H1 (cell line): ENCODE measurements at places on chromosomes 11 and 22.

- DNase-seq, result no peak
Measured at GRCh38 chr11:44950625-44951476, at the start of gene TP53I11. Gene TP53I11 (minus strand): TSS chr11:44950883. CDS start chr11:44938335, 12,548 bp downstream.

GRCh38 chr11:18368221-18368620 lies 26.1 kb upstream of the LDHA start:
- DNase-seq, result no peak

GRCh38 chr11:44277196-44278090 lies 32.5 kb downstream of the ALX4 start:
- no peak for DNase-seq

GRCh38 chr22:41479671-41480396 lies 10.9 kb downstream of the ACO2 start:
- DNase-seq, result peak; percentile 21

- DNase-seq, result peak; percentile 7
Measured at GRCh38 chr22:49212466-49212865, 615.2 kb downstream of the BRD1 start.

DNA sequence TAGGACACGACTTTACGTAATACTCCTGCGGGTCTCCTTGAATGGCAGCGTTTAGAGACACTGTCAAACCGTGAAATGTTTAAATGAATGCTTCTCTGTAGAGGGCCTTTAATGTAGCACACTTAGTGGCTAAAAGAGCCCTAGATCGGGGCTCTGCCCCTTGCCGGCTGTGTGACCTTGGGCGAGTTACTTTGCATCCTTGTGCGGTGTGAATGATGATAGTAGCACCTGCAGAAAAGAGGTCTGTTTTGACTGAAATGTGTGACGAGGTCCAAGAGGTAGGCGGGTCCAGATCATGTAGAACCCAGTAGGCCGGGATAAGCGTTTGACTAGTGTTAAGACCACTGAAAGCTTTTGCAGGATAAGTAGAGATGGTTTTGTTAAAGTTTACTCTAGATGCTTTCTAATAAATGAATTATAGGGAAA lies 866 bp downstream of the MED17 start:
- DNase-seq, result no peak

- peak; percentile 33 for DNase-seq
Measured at GRCh38 chr11:61922539-61922938, 5.2 kb upstream of the RAB3IL1 start.

- DNase-seq, result peak; percentile 88
Measured at GRCh38 chr11:134592391-134592990, 180.4 kb upstream of the B3GAT1 start.

DNA sequence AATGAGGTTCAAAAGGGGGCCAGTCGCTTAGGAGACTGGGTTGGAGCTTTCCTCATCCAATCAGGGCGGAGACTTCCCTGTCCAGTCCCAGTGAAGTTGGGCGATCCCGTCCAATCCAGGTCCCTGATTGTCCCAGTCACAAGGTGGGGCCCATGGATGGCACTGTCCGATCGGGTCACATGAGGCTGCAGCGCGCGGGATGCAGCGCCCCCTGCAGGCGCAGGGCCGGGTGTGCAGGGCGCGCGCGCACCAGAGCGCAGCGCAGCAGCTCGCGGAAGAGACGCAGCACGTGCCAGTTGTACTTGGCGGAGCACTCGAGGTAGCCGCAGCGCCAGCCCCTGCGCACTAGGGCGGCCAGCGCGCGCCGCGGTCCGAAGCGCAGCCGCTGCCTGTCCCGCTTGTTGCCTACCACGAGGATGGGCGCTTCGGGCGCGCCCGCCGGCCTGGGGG lies 2.3 kb downstream of the RASL10A start:
- DNase-seq, result peak; percentile 81

GRCh38 chr11:33434294-33434693 lies 177.1 kb downstream of the HIPK3 start:
- DNase-seq, result no peak

DNA sequence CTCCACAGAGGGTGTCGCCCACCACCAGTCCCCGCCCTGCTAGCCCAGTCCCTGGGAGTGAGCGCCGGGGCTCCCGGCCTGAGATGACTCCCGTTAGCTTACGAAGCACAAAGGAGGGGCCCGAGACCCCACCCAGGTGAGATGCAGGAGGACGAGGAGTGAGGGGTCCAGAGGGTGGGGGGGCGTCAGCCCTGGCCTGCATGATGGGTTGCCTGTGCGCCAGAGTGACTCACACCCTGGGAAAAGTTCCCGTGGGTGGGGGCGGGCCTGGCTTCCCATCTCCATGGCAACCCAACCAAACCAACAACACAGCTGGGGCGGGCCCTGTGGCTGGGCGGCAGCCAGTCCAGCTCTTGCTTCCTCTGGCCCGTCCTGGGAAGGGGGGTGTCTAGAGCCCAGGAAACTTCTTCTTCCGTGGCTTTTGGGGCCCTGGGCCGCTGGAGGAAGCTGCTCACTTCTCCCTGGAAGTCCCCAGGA lies 4.5 kb downstream of the GAS2L1 start:
- DNase-seq, result peak; percentile 82

DNA sequence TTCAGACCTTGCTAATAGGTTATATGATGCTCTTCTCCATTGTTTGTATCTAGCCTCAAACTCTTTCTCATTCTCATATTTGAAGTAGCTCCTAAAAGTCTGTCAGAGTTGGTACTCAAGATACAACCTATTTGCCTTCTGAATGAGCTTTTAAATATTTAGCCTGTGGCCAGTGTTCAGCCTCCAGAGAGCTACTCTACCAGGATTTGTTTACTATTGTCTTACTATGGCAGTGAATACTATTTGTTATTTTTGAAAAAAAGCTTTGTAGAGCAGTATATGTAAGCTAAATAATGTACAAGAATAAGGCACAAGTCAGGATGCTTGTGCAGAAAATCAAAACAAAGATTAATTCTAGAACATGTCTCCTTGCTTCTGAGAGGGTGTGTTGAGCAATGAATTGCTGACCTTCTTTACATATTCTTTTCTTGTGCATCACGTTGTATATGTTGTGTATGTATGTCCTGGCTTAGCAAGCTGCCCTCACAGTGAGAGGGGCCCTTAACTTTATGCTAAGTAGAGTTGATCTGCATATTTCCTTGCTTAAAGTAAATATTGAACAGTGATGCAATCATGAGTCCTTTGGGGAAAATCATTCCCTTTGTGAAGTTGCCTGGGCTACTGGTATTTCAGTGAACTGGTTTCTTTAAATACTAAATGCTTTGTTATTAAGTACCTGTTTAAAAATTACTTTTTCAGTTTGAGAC lies 438.0 kb downstream of the LUZP2 start:
- DNase-seq, result no peak

GRCh38 chr11:113281052-113281725 lies 33.2 kb upstream of the TTC12 start:
- DNase-seq, result no peak

DNA sequence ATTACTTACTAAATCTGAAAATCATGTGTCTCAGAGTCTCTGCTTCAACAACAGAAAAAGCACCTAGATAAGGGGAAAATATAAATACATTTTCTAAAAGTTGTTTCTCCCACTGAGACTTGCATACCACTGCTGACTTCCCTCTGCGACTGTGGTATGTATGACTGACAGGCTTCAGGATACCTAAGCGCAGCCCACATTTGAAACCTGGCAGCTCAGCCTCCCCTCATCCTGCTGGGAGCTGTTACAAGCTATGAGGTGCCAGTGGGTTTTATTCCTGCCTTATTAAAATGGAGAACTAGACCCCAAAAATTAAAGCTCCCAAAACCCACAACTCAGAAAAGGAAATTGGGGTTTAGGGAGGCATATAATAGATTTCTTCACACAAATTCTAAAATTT lies 133.6 kb downstream of the RAB38 start:
- no peak for DNase-seq

GRCh38 chr11:105899772-105900171 lies 122.3 kb downstream of the MSANTD4 start:
- no peak for DNase-seq

GRCh38 chr22:23315341-23315917 lies 135.1 kb downstream of the BCR start:
- DNase-seq, result peak; percentile 87

DNA sequence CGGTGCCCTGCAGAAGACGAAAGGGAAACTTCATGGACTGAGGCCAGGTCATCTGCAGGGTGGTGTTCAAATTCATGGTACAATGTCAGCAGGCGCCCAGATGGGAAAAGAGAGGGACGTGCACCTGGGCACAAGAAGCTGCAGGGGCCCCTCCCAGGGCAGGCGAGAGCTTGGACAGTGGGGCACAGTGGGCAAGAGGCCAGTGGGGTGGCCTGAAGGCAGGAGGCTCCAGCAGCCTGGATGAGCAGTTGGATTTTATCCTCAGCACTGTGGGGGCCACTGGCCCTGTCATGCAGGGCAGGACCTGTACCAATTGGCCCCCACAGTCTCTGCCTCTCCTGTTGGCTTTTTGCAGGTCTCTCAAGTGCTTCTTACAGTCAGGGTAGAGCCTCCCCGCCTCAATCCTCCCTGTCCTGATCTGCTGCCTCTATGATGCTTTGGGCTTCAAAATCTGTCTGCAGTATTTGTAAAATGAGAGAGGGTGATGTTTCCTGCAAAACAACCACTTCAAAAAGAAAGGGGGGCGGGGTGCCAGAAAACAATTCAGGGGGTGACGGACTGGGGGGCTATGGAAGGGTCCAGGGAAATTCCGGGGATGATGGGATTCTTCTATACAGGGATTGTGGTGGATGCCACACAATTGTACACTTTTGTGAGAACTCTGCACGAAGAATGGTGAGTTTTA lies 1.7 kb upstream of the BID start:
- DNase-seq, result no peak

DNA sequence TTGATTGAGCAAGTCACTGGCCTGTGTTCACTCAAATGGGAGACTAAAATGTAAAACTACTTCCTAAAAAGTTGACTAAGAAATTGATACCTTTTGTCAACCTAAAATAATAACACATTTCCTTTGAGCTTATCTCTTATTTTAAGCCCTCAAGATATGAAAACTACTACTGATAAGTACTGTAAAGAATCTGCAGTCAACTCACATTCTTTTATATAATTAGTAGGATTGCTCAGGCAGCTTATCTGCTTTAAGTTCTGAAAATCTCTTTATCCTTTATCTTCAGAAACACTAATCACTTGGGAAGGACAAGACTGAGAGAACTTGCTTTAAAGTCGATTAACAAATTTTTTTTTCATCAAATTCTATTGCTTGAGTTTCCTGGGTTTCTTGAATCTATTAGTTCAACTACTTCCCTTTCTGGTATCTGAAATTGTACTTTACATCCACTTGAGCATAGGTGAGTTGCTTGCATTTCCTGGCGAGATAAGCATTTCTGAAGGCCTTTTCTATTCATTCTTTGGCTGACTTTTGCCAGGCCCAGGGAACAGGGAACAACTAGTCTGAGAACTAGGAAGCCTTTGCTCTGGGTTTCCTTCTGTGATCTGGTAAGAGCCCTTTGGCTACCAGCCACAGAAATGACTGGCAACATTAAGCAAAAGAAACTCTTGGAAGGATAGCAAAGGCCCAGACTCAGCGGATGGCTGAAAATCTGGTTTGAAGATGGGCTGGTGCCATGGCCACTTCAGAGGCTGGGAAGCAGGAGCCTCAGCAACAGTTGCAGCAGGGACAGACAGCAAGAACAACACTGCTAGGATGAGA lies 19.3 kb upstream of the CSRP3 start:
- DNase-seq, result no peak

GRCh38 chr11:8092587-8093424 lies 11.8 kb downstream of the TUB start:
- DNase-seq, result peak; percentile 71

DNA sequence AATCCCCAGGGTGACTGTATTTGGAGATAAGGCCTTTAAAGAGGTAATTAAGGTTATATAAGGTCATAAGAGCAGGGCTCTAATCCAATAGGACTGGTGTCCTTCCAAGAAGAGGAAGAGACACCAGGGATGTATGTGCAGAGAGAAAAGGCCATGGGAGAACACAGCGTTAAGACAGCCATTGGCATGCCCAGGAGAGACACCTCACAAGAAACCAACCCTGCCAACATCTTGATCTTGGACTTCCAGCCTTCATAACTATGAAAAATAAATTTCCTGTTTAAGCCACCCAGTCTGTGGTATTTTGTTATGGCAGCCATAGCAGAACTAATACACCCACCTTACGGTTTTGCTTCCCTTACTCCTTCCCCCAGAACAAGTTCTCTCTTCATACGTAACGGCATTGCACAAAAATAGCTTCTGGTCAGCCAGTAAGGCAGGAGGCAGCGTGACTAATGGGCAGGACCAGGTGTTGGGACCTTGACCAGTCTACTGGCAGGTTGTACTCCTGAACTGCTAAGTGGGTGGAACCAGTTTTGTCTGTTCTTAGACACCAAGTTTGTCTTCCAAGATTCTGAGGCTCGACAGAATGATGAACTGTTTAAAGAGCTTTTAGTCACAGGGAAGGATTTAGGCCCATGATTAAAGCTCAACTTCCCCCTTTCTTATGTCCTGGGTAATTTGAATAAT lies 31.9 kb upstream of the UPB1 start:
- DNase-seq, result no peak

DNA sequence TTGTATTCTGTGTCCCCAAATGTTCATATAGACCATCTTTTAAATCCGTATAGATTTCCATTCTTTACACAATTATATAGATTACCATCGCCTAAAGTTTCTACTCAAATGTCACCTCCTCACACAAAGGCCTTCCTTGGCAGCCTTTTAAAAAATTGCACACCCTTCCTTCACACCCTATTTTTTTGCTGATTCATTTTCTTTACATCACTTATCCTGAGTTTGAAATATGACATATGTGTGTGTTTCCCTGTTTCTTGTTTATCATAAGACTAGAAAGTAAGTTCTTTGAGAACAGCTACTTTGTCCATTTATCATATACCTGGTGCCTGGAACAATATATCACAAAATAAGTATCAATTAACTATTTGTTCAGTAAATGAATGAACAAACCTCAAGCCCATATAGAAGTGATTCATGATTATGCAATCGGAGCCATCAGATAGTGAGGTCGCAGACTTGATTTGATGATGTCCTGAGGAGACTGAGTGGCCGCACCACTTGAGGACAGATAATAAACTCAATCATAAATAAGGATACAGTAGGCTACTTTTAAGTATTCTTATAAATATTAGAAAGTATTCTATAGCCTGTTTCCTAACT lies 327.4 kb upstream of the ZC3H12C start:
- DNase-seq, result no peak

- no peak for DNase-seq
Measured at GRCh38 chr11:109857637-109858036, 235.6 kb upstream of the ZC3H12C start.

GRCh38 chr11:122656073-122656630 lies 630 bp downstream of the UBASH3B start:
- DNase-seq, result no peak
